ENCODE measurements at places on chromosomes 12 and 14.
A peak's percentile ranks its signal among the peaks of the same experiment; 100 is the strongest.

DNA sequence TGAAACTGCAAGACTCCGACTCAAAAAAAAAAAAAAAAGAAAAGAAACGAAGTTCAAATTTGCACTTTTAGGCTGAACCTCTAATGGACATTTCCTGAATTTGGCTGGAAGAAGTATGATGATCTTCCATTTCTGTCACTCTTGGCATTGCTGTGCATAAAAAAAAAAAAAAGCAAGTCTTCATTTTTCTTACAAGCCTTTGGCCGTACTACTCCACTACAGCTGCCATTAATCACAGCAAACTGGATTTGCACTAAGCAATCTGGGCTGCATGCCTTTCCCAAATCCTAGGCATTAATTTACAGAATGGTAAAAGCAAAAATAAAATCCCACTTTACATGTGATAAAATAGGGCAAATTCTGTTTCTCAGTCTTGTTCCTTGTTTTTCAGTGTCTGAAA, 7.1 kb downstream of the CSRP2 start:
- no peak for DNase-seq

- DNase-seq = no peak
Observed at GRCh38 chr12:52010692-52011601, 4.2 kb downstream of the TAMALIN start.

DNA sequence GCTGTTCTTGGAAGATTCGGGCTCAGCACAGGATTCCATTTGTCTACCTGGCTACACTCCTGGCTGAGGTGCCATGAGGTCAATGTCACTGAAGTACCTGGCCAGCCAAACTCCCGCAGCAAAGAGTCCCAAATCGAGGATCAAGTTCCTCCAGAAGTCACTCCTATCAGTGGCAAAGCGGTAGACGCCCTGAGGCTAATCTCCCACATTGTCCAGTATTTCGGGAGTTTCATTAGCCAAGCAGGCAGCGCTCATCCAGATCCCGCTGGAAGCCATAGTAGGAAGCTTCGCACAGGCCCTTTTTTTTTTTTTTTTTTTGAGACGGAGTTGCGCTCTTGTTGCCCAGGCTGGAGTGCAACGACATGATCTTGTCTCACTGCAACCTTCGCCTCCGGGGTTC, 8.9 kb upstream of the AACS start:
- no peak for DNase-seq

GRCh38 chr12:21828779-21829178, 54.3 kb upstream of the KCNJ8 start:
- DNase-seq = no peak

GRCh38 chr14:65846196-65846868, 433.8 kb downstream of the FUT8 start:
- peak; percentile 93 for DNase-seq

All from CD4-positive, alpha-beta T cell treated with Interleukin-4 for 4 hours (primary cell).